ENCODE measurements at places on chromosomes 3 and 15. TPM values are rescaled to one million over a fixed set of nuclear protein-coding genes. Genes with fewer than 3 reads are reported as not detected.

DNA sequence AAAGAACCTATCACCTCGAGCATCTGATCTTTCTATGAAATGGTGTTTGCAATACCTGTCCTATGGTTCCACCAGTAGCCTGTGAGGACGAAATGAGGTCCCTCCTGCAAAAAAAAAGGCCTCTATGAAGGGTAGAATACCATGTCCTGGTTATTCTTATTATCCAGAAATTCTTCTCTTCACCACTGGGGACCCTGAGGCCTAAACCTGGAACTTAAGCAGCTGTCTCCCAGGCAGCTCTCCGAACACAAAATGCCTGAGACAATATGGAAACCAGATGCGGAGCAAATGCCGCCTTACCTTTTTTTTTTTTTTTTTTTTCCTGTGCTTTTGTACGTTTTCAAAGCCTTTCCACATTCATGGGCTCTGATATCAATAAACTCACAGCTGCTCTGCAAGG is 62.1 kb upstream of the WNT5A start:
- no peak overlapping the region for H3K27ac ChIP-seq
- no peaks in the 10 kb centered on the region for H3K36me3 ChIP-seq
- no peak for DNase-seq

DNA sequence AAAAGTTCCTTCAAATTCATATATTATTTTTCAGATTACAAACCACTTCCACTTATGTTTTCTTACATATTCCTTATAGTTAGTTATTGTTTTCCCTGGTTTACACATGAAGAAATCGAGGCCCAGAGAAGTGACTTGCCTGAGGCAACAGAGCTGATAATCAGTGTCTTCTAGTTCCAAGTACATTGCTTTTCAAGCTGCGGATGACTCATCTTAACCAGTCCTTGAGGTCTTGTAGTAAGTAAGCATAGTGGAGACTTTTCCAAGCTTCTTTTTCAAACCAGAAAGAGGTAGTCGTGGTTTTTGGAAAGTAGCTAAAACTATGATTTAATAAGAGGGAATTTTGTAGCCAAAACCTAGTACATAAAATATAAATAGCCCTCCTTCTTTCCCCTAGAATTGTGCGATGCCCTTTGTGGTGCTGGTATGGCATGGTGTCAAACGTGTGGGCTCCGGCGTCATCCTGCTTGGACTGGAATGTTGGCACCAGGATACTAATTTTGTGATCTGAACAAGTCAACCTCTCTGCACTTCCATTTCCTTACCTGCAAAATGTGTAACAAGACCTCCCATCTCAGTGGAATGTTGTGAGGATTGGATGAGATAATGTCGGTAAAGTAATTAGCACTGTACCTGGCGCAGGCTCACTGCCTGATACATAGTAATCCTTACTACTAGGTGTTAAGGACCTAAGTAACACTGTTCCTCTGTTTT is 19.0 kb upstream of the DLG1 start:
- no peaks in the 10 kb centered on the region for H3K27me3 ChIP-seq
- DNase-seq, result no peak
- H3K4me3 ChIP-seq, result no peak overlapping the region
- no peak overlapping the region for H3K27ac ChIP-seq

DNA sequence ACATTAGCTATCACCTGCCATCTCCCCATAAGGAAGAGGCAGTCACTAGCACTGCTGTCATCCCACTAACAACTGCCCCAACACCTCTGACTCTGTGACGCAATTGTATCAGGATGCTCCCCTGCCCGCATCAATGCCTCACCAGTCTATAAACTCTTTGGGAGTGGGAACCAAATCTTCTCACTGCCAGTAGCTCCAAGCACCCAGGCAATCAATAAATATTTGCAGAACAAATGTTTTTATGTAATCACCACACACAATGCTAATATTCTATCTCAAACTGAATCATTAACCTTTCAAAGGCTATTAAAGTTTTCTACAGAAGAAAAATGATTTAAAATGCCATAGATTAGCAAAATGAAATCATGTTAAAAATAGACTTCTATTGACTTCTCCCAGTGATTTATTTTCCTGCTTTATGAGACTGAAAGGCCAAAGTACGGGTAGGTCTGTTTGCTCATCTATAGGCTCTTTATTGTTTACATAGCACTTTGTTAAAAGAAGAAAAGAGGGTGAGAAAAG is 131.3 kb downstream of the PLD1 start:
- no peak overlapping the region for H3K4me3 ChIP-seq
- H3K36me3 ChIP-seq, result peaks cover 4% of the 10 kb centered on the region
- DNase-seq, result no peak
- H3K4me1 ChIP-seq, result no peaks in the 10 kb centered on the region
- H3K27me3 ChIP-seq, result no peaks in the 10 kb centered on the region

GRCh38 chr15:48493763-48494225 is 151.7 kb downstream of the FBN1 start:
- DNase-seq, result no peak
- H3K4me1 ChIP-seq, result no peaks in the 10 kb centered on the region
- no peaks in the 10 kb centered on the region for H3K27me3 ChIP-seq
- H3K27ac ChIP-seq, result peak overlapping the region; percentile 1
- no peak overlapping the region for H3K4me3 ChIP-seq
- H3K36me3 ChIP-seq, result peaks cover 62% of the 10 kb centered on the region

- no peak overlapping the region for H3K4me3 ChIP-seq
- no peak for DNase-seq
- no peaks in the 10 kb centered on the region for H3K4me1 ChIP-seq
- H3K27me3 ChIP-seq, result no peaks in the 10 kb centered on the region
- H3K27ac ChIP-seq, result no peak overlapping the region
Measured at GRCh38 chr3:23405081-23405480, 202.0 kb downstream of the UBE2E2 start.

DNA sequence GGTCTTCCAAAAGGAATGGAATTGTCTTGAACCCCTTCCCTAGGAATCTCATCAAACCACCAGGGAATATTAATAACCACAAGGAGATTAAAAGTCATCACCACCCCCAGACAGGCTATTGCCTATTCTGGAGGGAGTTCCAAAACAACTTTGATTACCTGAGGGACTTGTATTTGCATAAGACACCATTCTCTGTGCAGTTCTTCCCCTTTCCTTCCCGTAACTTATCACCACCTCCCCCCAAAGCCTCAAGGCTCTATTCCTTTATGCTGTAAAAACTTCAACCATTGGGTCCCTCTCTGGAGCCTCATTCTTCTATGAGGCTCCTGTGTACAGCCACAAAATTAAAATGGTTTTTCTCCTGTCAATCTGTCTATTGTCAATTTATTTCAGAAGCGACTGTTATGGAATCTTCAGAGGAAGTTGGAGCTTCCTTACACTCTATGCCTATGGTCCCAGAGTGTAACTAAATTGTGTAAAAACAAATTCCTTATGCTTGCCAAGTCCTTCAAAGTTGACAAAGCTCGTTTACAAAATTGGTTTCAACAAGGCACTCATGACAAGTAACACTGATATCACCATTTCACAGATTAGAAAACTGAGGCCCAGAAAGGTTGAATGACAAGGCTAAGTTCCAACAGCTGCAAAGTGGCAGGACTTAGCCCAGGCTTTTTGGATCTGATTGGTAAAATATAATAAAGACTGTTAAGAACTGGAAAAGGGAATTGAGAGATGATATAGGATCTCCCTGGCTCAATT is 68.3 kb upstream of the HERC1 start:
- DNase-seq, result no peak
- no peaks in the 10 kb centered on the region for H3K27me3 ChIP-seq
- H3K36me3 ChIP-seq, result no peaks in the 10 kb centered on the region
- no peak overlapping the region for H3K4me3 ChIP-seq

GRCh38 chr3:43699864-43700263 is 9.1 kb downstream of the ABHD5 start:
- no peak for DNase-seq
- H3K4me1 ChIP-seq, result no peaks in the 10 kb centered on the region
- no peak overlapping the region for H3K27ac ChIP-seq

DNA sequence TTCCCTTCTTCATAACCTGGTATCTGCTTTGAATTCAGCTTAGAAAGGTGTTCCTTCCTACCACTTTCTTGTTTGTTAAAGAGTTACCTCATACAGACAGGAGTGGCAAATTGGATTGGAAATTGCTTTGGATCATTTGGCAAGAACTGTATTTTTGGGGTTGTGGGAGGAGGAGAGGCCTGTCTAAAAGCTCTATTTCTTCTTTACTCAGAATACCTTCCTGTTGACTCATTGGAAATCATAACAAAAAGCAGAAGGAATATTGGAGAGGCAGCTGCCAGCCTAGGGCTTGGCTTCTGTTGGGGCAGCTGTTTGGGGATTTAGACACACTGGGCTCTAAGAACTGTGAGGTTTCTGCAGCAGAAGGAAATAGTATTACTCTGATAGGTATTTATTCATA is 14.2 kb downstream of the IQGAP1 start:
- peak overlapping the region; percentile 91 for H3K27ac ChIP-seq
- no peaks in the 10 kb centered on the region for H3K27me3 ChIP-seq
- DNase-seq, result peak; percentile 86
- no peak overlapping the region for H3K4me3 ChIP-seq

DNA sequence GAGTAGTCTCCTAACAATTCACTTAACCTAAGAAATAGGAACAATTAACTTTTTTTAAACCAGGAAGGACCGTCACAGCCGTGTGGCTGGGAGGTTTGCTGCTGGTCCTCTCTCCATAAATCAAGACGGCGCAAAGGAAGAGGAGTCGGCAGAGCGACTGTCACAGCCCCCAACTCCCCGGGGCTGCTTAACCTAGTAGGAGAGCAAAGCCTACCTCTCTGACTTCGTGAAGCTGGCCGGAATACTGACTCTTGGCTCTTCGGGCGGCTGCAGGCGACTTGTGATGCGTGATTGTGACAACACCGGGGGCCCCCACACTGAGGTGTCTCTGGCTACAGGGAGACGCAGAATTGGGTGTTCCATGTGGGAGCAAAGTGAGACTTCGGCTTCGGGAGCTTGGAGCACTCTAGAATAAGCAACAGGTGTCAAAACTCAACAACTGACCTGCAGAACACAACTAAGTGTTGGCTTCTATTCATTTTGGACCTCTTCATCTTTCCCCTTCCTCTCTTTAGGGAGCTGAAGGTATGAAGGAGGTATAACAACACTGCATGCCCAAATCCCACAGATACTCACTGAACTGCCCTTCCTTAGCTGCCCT is 151.1 kb downstream of the OSBPL10 start:
- no peak overlapping the region for H3K27ac ChIP-seq
- H3K27me3 ChIP-seq, result no peaks in the 10 kb centered on the region
- no peak overlapping the region for H3K4me3 ChIP-seq
- no peak for DNase-seq

- no peaks in the 10 kb centered on the region for H3K27me3 ChIP-seq
- no peak overlapping the region for H3K27ac ChIP-seq
- no peak for DNase-seq
- no peak overlapping the region for H3K4me3 ChIP-seq
Measured at GRCh38 chr3:67898916-67899315, 244.5 kb upstream of the SUCLG2 start.

DNA sequence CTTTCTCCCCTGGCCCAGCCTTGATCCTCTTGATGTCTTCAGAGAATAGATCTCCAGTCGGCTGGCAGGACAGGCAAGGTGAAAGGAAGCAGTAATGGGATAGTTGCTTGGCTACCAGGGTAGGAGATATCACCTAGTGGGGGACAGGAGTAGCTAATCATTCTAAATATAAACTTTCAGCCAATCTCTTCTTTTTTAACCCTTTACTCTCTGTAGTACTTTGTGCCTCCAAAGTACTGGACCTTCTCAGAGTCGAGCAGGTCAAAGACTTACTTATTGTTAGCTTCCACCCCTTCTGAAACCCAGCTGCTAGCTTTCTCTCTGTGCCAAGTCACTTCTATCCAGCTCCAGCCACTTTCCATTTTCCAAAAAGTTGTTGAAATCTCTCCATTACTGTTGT is 43.4 kb upstream of the FILIP1L start:
- no peak for DNase-seq
- H3K36me3 ChIP-seq, result no peaks in the 10 kb centered on the region
- H3K4me1 ChIP-seq, result no peaks in the 10 kb centered on the region
- no peaks in the 10 kb centered on the region for H3K27me3 ChIP-seq

DNA sequence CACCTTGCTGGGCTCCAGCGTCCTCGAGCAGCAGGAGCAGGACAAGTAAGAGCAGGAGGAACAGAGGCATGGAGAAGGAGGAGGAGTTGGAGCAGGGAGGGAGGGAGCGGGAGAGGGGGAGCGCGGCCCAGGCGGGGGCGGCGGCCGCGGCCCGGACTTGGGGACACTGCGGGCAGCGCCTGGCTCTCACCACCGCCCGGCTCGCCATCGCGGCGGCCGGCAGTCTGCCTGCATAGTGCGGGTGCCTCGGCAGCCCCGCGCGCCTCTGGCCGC is 440 bp downstream of the DCBLD2 start:
- peak overlapping the region; percentile 98 for H3K27ac ChIP-seq
- peak overlapping the region; percentile 99 for H3K4me3 ChIP-seq
- no peaks in the 10 kb centered on the region for H3K27me3 ChIP-seq

Gene CASR
- not detected for total RNA-seq

All from right atrium auricular region (tissue), 2 donors.